ENCODE measurements at places on chromosomes 16 and 17. TPM values are rescaled to one million over a fixed set of nuclear protein-coding genes. Genes with fewer than 3 reads are reported as not detected.

Gene CCL23
- not detected for total RNA-seq

Gene ZSCAN10
- total RNA-seq: not detected

Gene C17orf78
- not detected for total RNA-seq

Gene PLA2G15
- 17.6 TPM for total RNA-seq

Gene CCL4L2
- not detected for total RNA-seq

Gene WFIKKN2
- not detected for total RNA-seq
